AG04449 (cell line): ENCODE measurements at places on chromosomes 16 and 17.

DNA sequence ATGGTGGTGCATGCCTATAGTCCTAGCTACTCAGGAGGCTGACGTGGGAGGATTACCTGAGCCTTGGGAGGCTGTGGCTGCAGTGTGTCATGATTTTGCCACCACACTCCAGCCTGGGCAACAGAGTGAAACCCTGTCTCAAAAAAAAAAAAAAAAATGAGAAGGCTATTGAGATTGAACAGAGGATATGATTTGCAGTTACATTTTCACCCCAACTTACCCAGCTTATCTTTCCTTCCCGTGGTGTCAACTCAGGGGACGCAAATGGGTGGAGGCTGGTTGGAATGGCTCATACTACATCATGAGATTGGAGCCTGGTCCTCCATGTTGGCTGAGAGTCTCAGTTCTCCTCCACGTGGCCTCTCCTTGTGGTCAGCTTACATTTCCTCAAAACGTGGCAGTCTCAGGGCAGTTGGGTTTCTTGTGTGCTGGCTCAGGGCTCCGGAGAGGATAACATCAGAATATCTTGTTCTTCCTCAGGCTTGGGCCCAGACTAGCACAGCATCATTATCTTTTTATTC, 17.2 kb upstream of the NSMCE1 start:
- no peak for DNase-seq

DNA sequence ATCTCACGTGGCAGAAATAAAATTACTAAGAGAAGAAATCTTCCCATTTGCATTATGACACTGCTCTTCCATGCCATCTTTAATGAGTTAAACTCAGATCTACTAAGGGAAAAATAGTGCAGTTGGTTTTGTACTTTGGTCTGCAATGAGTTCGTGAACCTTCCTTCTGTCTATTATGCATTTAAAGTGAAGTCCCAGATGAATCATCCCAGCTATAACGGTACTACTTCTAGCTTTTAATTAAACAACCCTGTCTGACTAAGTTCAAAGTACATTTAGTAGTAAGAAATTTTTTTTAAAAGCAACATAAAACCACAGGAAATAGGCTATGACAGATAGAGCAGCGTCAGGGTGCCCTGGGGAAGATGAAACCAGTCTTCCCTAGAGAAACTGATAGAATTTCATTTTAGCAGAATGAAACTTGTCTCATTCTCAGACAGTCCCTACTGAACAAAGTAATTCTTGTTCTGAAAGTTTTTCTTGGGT, 1.8 kb downstream of the TMIGD1 start:
- peak; percentile 19 for DNase-seq

DNA sequence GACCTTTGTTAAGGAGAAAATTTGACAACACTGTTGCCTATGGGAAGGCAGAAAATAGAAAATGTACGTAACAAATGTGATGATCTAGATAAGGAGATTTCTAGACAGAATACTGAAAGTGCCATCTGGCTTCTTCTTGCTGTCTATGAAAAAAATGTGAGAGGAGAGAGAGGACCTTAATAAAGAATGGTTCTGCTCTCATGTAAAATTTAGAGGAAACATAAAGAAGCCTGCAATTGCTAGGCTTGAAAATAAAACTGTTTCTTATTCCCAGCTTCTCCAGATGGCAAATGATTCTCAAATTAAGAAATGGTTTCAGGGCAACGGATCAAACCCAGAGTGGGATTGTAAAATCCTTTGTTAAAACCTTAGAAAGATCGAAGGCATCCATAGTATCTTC, 128.5 kb downstream of the CDK5R1 start:
- no peak for DNase-seq

- no peak for DNase-seq
Observed at GRCh38 chr16:56833243-56833970, 31.6 kb upstream of the SLC12A3 start.

- DNase-seq, result no peak
Observed at GRCh38 chr16:67407176-67407787, 9.0 kb downstream of the ZDHHC1 start.

DNA sequence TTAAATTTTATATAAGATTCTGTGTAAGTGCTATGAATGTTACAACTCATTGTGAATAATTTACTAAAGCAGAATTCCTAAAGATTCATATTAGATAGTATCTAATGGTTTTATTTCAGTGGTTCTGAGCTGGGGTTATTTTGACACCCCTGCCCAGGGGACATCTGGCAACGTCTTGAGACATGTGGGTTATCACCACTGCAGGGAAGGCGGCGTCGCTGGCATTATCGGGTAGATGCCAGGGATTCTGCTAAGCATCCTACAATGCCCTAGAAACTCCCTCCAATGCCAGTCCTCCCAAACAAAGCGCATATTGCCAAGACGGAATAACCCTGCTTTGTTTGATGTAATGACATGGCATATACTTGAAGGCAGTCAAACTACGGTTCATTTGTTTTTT, 372.3 kb upstream of the ZFHX3 start:
- DNase-seq, result no peak

- DNase-seq, result no peak
Observed at GRCh38 chr16:67961551-67961957, 6.9 kb downstream of the SLC12A4 start.

DNA sequence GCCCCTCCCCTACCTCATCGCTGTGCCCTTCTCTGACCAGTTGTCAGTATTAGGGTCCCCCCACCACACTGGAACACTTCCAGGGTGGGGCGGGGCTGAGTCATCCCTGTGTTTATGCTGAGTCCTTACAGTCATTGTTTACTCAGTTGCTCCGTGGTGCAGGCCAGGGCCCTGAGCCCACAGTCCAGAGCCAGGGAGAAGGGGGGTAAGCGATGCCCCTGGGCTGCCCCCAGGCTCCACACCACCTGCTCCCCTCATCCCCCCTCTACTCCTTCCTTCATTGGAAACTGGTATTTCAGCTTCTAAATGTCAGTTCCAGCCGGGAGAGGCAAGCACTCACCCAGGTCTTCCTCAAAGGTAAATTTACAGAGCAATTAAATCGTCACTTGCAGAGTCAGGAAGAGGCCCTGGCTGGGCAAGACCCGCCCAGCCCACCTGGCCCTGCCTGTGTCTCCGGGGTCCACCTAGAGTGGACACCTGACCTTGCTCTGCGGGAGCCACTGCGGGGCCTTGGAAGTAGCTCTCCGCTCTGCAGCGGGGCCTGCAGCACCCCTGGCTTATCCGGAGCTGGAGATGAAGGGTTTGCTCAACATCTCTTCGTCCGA, 4.8 kb downstream of the ATP2A3 start:
- DNase-seq, result no peak

DNA sequence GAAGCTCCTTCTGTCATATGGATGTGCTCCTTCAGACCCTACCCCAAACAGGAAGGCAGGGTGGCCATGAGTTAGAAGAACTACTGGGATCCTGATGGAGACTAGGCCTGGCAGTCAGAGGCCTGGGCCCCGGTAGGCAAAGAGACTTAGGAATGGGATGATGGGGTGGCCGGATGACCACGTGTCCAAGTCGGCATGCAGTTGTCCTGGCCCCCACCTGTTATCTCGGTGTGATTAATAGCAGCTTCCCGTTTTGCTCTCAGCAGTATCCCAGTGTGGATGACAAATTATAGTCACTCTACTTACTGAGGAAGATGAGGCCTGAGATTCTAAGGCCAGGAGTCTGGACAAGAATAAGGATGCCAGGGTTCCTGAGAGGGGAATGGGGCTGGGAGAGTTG, 1.5 kb downstream of the TNFSF12 start:
- DNase-seq, result no peak

DNA sequence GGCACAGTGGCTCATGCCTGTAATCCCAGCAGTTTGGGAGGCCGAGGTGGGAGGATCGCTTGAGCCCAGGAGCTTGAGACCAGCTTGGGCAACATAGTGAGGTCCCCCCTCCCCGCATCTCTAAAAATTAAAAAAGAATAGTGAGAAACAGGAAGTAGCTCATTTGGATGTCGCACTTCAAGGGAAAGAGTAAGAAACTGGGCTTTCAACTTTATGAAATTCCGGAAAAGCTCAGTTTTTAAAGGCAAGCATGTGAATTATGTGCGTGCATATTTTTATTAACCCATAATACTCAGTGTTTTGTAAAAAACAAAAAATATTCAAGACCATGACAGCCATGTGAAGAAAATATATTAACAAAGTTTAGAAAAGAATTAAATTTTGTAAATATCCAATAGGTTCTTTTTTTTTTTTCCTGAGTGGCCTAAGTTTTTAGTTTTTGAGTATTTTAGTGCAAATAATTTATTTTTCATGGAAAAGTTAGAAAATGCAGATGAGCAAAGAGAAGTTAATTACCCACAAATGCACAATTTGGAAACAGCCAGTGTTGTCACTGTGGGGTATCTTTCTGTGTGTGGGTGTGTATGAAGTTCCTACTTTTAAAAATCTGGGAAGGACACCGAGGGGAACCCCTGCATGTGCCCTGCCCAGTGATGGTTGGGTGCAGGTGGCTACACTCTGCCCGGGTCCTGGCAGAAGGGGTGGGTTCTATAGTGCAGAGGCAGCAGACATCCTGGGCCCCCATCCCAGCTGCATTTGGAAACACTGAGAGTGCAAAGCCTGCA, 40.0 kb downstream of the CIBAR2 start:
- DNase-seq, result no peak
